ENCODE measurements at places on chromosomes 3 and 15.

GRCh38 chr15:76860201-76860600, 44.9 kb downstream of the SCAPER start:
- DNase-seq = no peak

DNA sequence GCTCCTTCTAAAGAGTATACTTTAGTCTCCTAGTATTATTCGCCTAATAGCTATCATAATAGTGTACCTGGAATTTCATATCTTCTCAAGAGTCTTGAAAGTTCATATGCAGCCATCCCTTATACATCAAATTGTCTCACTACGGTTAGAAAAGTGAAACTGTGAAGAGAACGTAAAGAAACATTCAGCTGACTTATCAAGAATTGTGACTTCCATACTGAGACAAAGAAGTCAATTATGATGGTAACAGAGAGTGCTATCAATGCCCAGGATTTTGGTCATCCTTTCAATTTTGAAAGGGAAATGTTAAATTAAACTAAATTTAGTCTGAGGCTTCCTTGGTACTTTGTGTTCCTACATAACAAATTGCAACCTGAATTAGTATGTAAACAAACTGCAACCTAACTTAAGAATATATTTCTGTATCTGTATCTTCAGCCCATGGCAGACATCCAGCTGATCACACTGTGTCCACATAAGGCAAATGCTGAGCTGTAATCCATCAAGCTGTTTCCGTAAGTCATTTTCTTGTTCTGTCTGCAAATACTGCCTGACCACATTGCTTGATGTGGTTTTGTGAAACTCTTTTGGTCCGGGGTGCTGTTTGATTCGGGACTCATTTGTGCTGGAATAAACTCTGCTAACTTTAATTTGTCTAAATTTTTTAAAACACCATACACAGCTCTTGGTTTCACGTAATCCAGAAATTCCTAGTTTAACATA, 469.6 kb downstream of the SI start:
- no peak for DNase-seq

GRCh38 chr3:20747741-20748140, 561.7 kb upstream of the SGO1 start:
- no peak for DNase-seq

DNA sequence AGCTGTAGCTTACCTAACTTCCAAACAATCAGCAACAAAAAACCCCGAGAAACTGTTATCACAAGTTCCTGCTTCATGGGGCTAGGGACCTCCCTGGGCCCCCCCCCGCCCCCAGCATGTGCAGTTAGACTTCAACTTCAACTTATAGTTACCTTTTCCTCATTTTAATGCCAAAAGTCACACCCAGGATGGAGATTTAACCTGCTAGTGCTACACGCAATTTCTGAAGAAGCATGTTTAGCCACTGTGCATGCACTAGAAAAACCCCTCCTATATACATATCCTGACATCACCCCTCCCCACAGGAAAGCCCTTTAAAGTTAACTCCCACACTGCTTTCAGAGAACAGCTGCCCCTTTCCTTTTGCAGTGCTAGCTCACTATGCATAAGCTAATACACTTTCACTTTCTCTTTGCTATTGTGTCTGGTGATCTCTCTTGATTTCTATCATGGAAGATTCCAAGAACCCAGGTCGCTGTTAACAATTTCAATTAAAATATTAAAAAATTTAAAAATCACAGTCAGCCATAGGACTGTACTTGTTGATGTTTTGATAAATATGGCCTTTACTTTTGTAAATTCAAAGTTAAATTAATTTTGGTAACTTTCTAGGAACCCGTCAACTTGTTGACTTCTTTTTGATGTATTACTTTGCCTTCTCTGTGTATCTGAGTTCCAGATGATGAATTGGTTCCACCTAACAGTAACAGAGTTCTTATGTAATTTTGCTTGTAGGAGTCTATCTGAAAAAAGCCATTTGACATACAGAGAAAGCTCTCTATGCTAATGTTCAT, 75.2 kb upstream of the ACAD9 start:
- no peak for DNase-seq

GRCh38 chr3:118425272-118425837, 609.3 kb downstream of the IGSF11 start:
- no peak for DNase-seq

DNA sequence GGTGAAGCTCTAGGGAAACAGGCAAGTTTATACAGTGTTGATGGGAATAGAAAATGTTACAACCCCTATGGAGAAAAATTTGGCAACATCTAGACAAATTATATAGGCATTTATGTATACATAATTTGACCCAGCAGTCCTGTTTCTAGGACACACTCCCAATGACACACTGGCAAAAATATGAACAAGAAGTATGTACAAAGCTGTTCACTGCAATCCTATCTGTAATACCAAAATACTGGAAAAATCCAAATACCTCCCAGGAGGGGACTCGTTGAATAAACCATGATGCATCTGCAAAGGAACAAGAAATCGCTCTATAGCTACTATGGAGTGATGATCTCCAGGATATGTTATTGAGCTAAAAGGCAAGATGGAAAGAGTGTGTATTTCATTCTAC, 8.5 kb downstream of the BFSP2 start:
- no peak for DNase-seq

DNA sequence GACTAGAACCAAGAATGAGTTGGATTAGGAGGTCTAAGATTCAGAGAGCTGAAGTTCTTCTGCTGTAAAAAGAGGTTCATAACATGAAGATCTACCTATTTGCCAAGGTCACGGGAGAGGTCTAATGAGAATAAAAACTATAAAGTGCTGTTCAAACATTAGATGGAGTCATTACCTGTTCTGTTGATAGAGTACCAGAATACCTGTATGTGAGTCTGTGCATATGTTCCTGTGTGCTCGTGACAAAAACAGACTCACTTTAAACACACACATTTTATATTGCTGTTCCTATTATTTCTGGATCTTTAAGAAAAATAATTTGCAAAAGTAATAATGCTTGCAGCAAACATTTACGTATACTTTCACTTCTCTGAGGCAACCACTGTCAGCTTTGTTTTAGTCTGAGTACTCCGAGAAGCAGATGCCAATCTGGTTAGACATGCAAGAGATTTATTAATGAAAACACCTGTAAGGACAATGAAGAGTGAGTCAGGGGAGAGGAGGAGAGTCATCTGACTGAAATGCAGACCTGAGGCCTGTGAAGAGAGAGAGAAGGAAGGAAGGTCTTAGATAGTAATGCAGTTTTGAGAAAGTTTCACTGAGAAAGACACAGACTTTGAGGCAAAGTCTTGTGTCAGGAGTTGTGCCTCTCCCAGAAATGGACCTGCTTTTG, 221.2 kb downstream of the SQOR start:
- no peak for DNase-seq

DNA sequence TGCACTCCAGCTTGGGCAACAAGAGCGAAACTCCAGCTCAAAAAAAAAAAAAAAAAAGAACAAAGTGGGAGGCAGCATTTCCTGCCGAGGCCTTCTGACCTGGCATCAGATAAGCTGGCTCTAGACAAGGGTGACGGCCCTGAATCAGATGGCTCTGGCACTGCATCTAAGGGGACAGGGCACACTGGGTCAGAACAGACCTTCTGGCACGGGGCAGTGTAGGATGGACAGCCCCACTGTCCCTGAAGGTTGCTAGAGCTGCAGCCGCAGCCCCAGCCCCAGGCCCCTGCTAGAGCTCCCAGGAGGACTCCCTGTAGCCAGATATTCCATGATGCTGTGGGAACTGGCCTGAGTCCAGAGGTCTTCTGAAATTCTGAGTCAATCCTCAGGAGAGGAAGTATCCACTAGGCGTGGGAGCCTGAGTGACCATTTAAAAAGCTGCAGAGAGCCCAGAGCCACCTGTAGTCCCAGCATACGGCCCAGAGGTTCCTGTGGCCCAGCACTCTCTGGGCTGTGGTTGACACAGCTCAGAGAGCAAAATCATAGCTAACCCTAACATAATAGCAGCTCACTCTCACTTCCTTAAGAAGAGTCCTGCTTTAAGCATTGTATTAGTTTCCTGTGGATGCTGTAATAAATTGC, 69.2 kb upstream of the MFGE8 start:
- DNase-seq = no peak

- no peak for DNase-seq
These were observed 47.8 kb downstream of the KCNMB2 start for GRCh38 chr3:178583963-178584575.

- no peak for DNase-seq
These were observed 55.7 kb downstream of the OXNAD1 start for GRCh38 chr3:16320711-16321110.

- DNase-seq = no peak
These were observed 51.2 kb downstream of the CFAP20DC start for GRCh38 chr3:58998476-58999117.

GRCh38 chr3:11047500-11047899, 55.0 kb downstream of the SLC6A1 start:
- DNase-seq = no peak
